Type B pancreatic cell (in vitro differentiated cells): ENCODE measurements at places on chromosomes 4 and X. TPM values are rescaled to one million over a fixed set of nuclear protein-coding genes. Genes with fewer than 3 reads are reported as not detected.

DNA sequence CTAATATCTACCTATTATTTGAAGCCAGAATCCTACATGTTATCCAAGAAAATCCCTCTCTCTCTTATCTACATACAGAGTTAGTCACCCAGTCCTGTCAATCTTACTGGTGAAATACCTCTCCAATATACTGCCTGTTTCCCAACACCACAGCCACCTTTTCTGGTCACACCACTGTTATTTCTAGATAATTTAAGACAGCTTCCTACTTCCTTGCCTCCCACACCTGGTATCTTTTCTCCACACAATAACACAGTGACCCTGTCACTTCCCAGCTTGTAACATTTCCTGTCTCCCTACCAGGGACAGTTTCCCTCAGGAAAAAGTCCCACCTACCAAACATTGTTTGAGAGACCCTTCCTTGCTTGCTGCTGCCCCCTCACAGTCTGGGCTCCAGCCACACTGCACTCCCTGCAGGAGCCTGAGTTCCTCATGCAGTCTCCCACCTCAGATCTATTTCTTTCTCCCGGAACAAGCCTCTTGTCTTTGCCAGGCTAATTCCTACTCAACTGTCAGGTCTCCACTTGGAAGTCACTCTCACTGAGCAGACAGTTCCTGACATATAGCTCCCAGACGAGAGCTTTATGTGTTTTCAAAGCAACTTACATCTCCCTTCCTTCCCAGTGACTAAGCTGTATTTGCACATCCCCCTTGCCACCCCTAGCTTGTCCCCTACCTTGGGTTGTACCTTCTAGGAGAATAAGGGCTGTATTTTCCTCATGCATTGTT lies 73.6 kb upstream of the QRFPR start:
- H3K4me1 ChIP-seq: peaks cover 14% of the 10 kb centered on the region
- no peak overlapping the region for H3K27ac ChIP-seq
- no peak for DNase-seq

DNA sequence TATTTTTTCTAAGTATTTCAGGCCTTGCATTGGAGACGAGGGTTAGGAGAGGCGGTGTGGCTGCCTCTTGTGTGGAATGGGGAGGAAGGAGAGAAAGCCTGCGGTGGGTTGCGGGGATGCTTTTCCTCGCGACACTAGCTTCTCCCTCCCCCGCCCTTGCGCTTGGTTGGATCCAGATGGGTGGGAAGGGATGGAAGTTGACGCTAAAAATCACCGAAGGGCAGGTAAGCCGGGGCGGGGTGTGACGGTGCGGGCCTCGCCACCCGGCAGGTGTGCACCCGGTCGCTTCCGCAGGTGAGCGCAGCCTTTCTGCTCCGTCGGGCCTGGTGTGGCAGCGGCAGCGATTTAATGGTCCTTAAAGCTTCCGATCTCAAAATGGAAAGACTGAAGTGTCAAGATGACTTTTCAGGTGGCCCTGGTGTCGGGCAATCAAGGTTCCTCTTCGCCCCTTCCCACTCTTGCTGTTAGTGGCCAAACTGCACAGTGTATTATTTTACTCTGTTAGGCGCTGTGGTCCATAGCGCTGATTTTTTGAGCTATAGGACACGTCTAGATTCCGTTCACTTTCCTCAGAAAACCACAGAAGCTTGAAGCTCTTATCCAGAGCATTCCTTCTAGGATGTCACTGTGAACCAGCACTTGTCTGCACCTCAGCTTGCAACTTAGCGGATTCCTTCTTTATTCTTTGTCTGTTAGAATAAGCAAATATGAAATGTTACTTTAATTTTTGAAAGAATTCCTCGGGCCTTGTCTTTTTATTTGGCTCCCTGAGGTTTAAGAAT lies 765 bp downstream of the ENOPH1 start:
- H3K27ac ChIP-seq: peak overlapping the region; percentile 95
- no peaks in the 10 kb centered on the region for H3K27me3 ChIP-seq
- peak overlapping the region; percentile 99 for H3K4me3 ChIP-seq

GRCh38 chr4:147724468-147725201 lies 7.3 kb upstream of the ARHGAP10 start:
- no peak for DNase-seq
- peaks cover 9% of the 10 kb centered on the region for H3K27me3 ChIP-seq
- peaks cover 11% of the 10 kb centered on the region for H3K4me1 ChIP-seq
- no peaks in the 10 kb centered on the region for H3K36me3 ChIP-seq
- no peak overlapping the region for H3K4me3 ChIP-seq
- H3K27ac ChIP-seq: no peak overlapping the region

GPR119 gene
- 11.9 and 21.9 TPM in 2 replicates for total RNA-seq

DNA sequence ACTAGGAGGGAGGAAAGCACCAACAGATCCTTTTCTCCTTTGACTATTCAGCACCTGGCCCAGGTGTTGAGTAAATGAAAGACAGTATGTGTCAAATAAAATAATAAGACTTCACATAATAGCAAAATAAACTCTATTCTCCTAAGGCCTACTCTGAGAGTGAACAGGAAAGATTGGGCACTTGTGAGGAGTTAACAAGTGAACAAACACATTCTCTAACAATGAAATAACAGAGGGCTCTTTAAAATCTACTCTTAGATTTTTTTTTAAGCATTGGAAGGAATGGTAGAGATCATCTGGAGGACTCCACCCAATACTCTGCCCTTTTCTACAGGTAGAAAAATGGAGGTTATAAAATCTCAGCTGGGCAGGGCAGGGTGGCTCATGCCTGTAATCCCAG lies 39.1 kb upstream of the NOCT start:
- no peaks in the 10 kb centered on the region for H3K36me3 ChIP-seq
- DNase-seq: no peak
- H3K4me1 ChIP-seq: peaks cover 37% of the 10 kb centered on the region
- no peak overlapping the region for H3K27ac ChIP-seq
- no peaks in the 10 kb centered on the region for H3K27me3 ChIP-seq
- H3K4me3 ChIP-seq: no peak overlapping the region
